Activated CD4-positive, alpha-beta memory T cell treated with anti-CD3 and anti-CD28 coated beads, Interleukin-2, amount 10 ng/mL, durations not matched to agents 7 days and 5 days (primary cell): ENCODE measurements at places on chromosomes 3 and 15.

GRCh38 chr15:43748376-43748775 is 2.1 kb downstream of the PDIA3 start:
- peak overlapping the region; percentile 94 for H3K4me3 ChIP-seq
- peaks cover 29% of the 10 kb centered on the region for H3K36me3 ChIP-seq
- H3K27me3 ChIP-seq, result no peaks in the 10 kb centered on the region
- H3K27ac ChIP-seq, result peak overlapping the region; percentile 27
- DNase-seq, result no peak

DNA sequence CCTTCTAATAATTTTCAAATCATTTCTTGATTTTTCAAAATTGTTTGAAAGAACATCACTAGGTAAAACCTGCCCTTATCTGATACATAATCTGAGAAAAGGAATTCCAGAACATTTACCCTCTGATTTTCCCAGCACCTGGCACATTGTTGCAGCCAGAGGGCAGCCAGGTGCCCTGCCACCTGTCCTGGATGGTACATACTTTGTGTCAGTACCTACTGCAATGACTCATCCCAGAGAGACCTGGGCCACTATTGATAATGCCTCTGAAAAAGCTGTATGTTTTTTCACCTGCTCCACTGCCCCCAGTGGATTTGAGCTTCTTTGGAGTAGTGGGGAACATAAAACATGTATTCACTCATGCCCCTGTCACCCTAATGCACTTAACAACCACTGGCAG is 648.9 kb upstream of the GBE1 start:
- no peaks in the 10 kb centered on the region for H3K4me1 ChIP-seq
- no peaks in the 10 kb centered on the region for H3K27me3 ChIP-seq
- H3K4me3 ChIP-seq, result no peak overlapping the region
- H3K27ac ChIP-seq, result no peak overlapping the region

GRCh38 chr3:25481386-25481785 is 53.3 kb downstream of the RARB start:
- H3K27me3 ChIP-seq, result no peaks in the 10 kb centered on the region
- no peaks in the 10 kb centered on the region for H3K4me1 ChIP-seq
- no peak for DNase-seq
- no peaks in the 10 kb centered on the region for H3K36me3 ChIP-seq

DNA sequence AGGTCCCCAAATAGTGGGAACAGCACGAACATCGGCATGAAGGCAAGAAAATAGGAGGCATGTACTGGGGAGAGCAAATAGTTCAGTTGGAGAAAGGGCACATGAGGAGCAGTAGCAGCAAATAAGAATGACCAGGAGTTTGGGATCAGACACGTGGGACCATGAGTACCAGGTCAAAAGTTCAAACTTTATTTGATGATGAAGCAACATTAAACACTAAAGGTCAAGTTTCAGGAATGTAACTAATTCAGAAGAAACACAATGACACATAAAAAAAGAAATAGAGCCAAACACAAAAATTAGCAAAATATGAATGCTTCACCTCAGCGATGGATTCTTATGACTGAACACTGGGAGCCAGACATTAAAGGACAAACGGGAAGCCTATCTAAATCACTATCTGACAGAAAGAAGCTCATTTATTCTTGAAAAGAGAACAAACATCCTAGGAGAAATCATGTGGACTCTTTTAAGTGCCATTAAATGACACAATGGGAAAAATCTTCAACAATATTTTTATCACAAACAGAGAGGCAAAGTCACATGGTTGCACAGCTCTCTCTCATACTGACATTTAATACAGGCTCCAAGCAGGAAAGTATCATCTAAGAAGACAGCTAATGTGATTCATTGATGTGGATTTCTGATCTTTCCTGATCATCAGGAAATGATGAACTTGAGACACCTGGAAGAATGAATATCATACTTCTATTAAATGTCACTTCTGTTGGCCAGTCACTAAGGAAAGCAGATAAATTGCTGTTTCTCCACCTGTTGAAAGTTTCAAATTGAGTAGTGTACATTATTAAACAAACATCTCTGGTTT is 216.9 kb upstream of the THBS1 start:
- H3K27me3 ChIP-seq, result peaks cover 23% of the 10 kb centered on the region
- H3K27ac ChIP-seq, result no peak overlapping the region
- DNase-seq, result no peak
- H3K4me1 ChIP-seq, result no peaks in the 10 kb centered on the region

GRCh38 chr3:111539351-111540331 is 2.4 kb upstream of the CD96 start:
- no peaks in the 10 kb centered on the region for H3K27me3 ChIP-seq
- peaks cover 27% of the 10 kb centered on the region for H3K36me3 ChIP-seq
- peak; percentile 74 for DNase-seq
- peak overlapping the region; percentile 82 for H3K27ac ChIP-seq

GRCh38 chr3:79418855-79419621 is 348.8 kb downstream of the ROBO1 start:
- H3K27me3 ChIP-seq, result no peaks in the 10 kb centered on the region
- no peak overlapping the region for H3K4me3 ChIP-seq
- no peaks in the 10 kb centered on the region for H3K36me3 ChIP-seq
- H3K4me1 ChIP-seq, result no peaks in the 10 kb centered on the region
- DNase-seq, result no peak
- no peak overlapping the region for H3K27ac ChIP-seq

- peaks cover 58% of the 10 kb centered on the region for H3K4me1 ChIP-seq
- no peak for DNase-seq
- peaks cover 56% of the 10 kb centered on the region for H3K36me3 ChIP-seq
Observed at GRCh38 chr3:152356870-152357276, 88.1 kb downstream of the MBNL1 start.

DNA sequence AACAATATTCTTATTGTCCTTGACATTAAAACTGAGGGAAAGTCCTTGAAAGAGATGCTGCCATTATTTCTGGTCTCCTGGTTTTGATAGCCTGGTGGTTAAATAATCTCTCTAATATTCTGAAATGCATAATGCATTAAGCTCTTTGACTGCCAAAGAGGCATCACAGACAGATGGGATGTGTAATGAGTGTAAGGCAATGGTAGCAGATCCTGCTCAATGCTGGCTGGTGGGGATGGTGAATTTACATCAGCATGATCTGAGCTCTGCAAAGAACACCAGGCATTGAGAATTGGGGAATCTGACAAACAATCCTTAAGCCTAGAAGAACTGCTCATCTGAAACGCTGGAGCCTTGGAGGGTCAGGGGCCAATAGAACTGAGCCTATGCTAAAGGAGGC is 528.6 kb upstream of the LMCD1 start:
- no peak overlapping the region for H3K4me3 ChIP-seq
- no peak overlapping the region for H3K27ac ChIP-seq

GRCh38 chr3:127959041-127959440 is 44.0 kb downstream of the KBTBD12 start:
- H3K4me1 ChIP-seq, result no peaks in the 10 kb centered on the region
- DNase-seq, result no peak
- H3K36me3 ChIP-seq, result no peaks in the 10 kb centered on the region
- no peak overlapping the region for H3K27ac ChIP-seq
- H3K4me3 ChIP-seq, result no peak overlapping the region

GRCh38 chr15:83815506-83815905 is 161.6 kb downstream of the ADAMTSL3 start:
- H3K36me3 ChIP-seq, result no peaks in the 10 kb centered on the region
- H3K4me3 ChIP-seq, result no peak overlapping the region
- H3K27ac ChIP-seq, result no peak overlapping the region
- H3K27me3 ChIP-seq, result no peaks in the 10 kb centered on the region

DNA sequence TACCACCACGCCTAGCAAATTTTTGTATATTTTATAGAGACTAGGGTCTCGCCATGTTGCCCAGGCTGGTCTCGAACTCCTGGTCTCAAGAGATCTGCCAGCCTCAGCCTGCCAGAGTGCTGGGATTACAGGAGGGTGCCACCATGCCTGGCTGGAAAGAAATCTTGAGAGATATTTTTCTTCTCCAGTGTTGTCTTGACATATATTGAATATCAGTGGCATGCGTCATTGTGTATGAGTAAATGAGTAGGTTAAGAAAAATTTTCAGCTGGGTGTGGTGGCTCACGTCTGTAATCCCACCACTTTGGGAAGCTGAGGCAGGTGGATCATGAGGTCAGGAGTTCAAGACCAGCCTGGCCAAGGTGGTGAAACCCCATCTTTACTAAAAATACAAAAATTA is 3.5 kb upstream of the PIF1 start:
- H3K4me3 ChIP-seq, result no peak overlapping the region
- no peak overlapping the region for H3K27ac ChIP-seq
- DNase-seq, result no peak
- peaks cover 27% of the 10 kb centered on the region for H3K4me1 ChIP-seq

DNA sequence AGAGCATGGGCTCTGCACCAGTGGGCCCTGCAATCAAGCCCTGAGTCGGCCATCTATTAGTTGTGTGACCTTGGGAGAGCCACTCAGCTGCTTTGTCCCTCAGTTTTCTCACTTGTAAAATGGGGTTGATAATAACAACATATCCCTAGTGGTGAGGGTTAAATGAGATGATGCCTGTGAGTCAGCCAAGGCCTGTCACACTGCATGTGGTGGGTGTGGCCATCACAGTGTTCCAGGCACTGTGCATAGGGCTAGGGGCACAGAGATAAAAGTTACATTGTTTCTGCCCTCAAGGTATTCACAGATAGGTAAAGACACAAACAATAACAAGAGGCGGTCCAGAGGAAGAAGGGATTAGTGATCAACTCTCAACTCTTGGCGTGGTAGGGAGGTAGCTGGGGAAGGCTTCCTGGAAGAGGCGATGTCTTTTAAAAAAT is 19.5 kb downstream of the SMAD6 start:
- peak overlapping the region; percentile 85 for H3K27ac ChIP-seq
- peaks cover 4% of the 10 kb centered on the region for H3K27me3 ChIP-seq
- H3K4me1 ChIP-seq, result peaks cover 41% of the 10 kb centered on the region
- H3K36me3 ChIP-seq, result no peaks in the 10 kb centered on the region
- no peak overlapping the region for H3K4me3 ChIP-seq
